Skin of body (tissue), 3 donors: ENCODE measurements at places on chromosomes 12 and 14. TPM values are rescaled to one million over a fixed set of nuclear protein-coding genes. Genes with fewer than 3 reads are reported as not detected.

DNA sequence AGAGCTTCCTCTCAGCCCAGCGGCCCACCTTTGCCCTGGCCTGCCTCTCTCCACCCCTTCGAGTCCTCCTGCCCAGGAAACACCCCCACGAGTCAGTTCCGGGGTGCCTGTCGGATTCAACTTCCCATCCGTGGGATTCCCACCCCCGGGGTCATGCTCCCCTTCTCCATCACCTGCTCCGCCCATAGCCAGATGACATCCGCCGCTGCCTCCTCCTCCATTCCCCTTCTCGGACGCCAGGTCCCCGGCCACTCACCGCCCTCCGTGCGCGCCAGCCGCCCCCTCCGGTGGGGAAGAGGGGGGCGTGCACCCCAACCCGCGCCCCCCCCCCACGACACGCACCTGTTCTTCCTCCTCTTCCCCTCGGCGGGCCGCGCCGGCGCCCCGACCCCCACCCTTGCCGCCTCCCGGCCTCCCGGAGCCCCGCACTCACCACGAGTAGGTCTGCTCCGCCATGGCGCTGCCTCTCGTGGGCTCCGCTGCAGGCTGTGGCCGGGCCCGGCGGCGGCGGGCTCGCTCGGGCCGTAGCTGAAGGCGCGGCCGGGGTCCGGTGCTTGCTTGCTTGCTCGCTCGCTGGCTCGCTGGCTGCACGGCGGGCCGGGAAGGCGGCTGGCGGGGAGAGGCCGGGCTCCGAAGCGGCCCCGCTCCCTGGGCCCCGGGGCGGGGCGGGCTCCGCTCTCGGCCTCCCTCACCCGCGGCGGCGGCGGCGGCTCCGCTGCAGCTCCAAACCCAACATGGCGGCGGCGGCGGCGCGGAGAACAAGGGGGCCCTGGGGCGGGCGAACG, 554 bp downstream of the SPPL3 start:
- no peak for DNase-seq

Gene PZP
- total RNA-seq = 0.20 TPM

Gene LRP1-AS
- total RNA-seq = not detected

Gene CLEC4A
- 4.7 TPM for total RNA-seq

DNA sequence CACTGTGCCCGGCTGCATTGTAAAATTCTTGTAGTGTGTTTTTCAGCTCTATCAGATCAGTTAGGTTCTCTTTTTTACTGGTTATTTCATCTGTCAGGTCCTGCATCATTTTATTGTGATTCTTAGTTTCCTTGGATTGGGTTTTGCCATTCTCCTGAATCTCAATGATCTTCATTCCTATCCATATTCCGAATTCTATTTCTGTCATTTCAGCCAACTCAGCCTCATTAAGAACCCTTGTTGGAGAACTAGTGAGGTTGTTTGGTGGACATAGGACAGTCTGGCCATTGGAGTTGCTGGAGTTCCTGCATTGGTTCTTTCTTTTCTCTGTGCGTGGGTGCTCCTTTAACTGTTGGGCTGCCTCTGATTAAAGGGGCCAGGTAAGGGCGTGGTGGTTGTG, 5.6 kb upstream of the C1S start:
- DNase-seq = no peak

Gene CHGA
- total RNA-seq = 0.69 TPM

- no peak for DNase-seq
Observed at GRCh38 chr12:5259523-5259922, 172.4 kb upstream of the NTF3 start.

GRCh38 chr12:58202933-58203718, 261.8 kb downstream of the ATP23 start:
- DNase-seq = peak; percentile 29

- DNase-seq = no peak
Observed at GRCh38 chr12:79371226-79371625, 319.5 kb downstream of the PAWR start.

Gene DLST
- 68.8 TPM for total RNA-seq

DNA sequence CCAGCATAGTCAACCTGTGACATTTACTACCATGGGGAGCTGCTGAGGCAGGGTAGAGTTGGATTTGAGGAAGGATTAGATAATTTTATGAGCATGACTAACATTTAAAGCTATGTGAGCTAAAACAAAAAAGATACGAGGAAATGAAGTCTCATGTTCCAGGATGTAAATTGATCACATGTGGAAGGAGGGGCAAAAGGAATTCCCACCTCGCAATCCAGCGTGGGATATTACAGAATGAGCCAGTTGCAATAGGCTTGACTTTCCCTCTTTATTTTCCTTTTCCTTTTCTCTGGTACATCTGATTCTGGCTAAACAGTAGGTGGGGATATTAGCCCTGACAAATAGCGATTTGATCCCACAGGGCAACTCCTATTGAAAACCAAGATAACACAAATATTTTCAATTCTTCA, 214.9 kb upstream of the HMGA2 start:
- DNase-seq = peak; percentile 13

DNA sequence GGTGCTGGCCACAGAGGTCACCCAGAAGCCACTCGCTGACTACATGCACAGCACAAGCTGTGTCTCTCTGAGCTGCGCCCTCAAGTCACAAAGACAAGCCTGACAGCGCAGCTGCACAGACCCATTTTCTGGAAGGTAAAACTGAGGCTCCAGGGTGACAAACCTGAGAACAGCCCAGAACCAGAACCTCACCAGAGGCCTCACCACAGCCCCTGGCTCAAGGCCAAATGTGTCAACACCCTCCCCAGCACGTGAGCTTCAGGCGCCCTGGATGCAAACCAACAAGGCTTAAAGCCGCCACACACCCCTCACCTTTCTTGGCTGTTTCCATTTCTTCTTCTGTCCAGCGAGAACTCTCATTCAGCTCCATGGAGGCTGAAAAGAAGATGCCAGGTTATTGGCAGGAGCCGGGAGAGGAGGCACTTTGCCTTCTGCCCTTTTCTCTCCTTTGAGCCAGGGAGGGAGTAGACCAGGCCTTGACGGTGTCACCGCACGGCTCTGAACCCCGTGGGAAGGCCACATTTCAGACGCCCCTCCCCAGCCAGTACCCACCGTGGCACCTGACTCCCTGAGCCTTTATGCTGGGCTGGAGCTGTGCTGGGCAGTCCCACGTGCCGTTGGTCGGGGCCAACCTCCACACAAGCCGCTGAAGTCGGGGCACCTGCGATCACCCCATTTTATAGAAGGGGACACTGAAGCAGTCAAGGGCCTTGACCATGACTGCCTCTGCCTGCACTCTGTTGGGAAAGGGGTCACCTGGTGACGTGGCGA, 103.1 kb downstream of the RFLNA start:
- no peak for DNase-seq

DNA sequence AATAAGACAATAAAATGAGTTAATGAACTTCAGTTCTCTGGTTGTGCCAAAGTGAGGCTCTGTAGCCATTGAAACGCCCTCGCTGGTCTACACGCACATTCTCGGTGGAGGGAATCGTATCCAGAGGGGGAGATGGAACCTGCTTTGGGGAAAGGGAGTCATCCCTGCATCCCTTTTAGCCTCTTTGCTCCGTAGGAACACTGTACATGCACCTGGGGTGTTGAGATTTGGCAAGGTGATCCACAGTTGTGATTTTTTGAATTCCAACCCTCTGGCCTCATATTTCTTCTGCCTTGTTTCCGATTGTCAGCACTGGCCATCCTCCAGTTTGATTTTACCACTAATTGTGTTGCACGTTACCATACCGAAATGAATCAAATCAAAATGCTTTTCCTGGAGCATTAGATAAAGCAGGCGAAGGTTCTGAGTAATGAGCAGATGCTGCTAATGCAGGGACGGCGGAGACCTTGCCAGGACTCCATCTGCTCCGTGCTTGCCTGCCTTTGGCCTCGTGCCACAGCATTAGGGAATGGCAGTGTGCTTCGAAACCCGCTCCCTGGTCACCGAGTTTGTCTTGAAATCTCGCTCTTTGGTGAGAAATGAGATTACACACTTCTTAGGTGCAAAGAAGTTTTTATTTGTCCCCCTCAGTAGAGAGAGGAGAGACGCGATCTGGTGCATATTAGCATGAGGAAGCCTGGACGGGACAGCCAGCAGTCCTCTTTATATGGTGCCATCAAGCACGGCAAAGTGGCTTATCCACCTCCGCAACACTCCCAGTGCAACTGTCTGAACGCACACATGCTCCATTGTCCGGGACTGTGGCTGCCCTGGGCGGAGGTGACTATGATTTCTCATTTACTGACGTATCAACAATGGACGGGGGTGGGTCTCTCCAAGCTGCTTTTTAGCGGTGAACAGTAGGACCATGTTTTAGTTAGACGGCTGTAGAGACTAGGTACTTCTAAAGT, 59.1 kb downstream of the FBXW8 start:
- no peak for DNase-seq

DNA sequence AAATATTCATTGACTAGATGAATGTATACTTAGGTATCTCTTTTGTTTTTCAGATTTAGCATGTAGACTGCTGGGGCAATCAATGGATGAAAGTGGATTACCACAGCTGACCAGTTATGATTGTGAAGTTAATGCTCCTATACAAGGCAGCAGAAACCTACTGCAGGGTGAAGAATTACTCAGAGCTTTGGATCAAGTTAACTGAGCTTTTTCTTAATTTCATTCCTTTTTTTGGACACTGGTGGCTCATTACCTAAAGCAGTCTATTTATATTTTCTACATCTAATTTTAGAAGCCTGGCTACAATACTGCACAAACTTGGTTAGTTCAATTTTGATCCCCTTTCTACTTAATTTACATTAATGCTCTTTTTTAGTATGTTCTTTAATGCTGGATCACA, 15.3 kb upstream of the SNAPC1 start:
- no peak for DNase-seq

GRCh38 chr12:68306564-68306963, 25.6 kb downstream of the MDM1 start:
- no peak for DNase-seq

DNA sequence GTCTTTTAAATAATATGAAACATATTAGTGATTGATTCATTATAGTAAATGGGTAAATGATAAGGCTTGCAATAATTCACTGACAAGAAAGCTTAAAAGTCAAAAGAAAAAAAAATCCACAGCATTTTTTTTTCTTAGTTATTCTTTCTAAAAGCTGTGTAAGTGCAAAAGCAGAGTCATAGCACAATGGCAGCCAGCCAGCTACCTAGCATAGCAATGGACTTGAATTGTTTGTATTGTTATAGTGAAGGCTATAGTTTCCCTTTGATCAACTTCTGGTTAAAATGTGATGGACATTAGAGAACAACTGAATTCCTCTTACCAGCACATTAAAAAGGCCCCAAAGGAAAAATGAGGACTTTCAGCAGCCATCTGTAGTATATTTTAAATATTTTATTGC, 232.1 kb downstream of the NAV3 start:
- no peak for DNase-seq

Gene WNT5B
- total RNA-seq = 22.7 TPM

DNA sequence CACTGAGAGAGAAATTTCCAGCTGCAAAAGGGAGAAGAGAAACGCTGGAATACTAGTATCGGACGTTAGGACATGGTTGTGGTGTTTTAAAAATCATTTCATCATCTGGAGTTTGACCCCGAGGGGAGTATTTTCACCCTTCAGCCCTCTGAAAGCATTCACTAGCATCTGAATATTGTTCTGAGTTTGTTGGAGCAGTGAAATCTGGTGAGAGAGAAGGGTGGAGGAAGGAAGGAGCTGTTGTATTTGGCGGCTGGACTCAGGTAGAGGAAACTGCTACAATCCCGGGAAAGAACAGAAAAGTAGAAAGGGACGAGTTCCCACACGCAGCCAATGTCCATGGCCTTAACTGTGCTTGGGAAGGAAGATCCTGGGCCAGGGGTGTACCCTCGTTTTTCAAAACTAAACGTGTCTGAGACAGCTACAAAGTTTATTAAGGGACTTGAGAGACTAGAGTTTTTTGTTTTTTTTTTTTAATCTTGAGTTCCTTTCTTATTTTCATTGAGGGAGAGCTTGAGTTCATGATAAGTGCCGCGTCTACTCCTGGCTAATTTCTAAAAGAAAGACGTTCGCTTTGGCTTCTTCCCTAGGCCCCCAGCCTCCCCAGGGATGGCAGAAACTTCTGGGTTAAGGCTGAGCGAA, 896 bp upstream of the CDKN1B start:
- DNase-seq = peak; percentile 67

Gene PLEKHG7
- total RNA-seq = not detected

Gene PRPH
- 0.99 TPM for total RNA-seq

Gene PITPNM2
- 4.3 TPM for total RNA-seq

DNA sequence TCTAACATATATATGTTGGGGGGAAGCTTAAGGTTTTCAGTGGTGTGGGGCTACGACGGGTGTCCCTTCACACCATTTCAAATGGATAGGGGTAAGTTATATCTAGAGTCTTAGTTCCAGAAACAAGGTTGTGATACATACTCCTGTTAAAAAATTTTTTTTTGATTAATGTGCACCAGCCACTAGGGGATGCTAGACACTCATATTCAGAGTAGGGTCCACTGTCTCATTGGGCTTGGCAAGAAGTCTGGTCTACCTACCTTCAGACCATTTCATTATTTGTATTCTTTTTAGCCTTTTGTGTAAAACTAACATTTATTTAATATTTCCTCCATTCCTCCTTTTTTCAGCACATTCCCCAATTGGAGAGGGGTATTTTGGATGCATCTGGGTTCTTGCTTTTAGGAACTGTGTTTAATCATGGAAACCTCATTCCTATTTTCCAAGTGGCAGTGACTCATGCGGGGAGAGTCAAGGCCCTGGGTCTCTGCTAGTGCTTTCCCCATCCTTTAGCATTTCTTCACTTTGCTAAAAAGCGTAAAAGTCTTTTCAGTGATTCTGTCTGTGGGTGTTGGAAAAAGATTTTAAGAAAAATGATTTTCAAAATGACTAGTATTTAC, 33.4 kb downstream of the ANO4 start:
- DNase-seq = no peak

Gene LGMN
- 86.2 TPM for total RNA-seq

DNA sequence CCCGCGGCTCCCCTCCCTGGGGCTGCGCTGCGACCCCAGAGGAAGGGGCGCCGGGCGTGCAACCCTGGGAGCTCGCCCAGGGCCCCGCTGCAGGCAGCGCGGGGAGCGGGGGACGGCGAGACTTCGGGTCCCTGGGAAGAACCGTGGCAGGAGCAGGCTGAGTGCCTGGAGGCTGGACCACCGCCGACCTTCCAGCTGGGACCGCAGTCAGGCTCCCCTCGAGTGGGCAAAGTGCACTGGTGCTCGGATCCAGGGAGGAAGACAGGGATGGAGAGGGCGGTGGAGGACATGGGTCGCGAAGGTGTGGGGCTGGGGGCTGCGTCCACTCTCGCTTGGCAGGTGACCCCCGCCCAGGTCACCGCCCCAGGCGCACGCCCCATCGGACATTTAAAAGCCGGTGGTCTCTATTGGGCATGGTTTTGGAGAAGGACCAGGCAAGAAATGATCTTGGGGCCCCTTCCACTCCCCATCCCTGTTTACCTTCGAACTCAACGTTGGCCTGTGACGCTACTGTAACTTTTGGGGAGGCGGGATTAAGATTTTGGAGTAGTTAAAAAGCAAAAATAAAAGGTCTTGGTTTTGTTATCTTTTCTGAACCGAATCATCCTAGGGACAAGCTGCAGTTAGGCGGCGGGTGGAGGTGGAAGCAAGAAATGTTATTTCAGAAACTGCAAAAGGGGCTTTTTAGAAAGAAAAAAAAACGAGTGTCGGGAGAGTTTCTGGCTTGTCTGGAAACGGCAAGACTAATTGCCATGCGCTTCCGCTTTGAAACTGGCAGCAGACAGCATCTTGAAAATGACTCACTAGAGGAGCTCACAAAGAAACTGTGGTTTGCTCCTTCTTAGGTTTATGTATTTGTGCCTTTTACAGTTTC, 1.0 kb downstream of the ELK3 start:
- peak; percentile 69 for DNase-seq

Gene SPTLC2
- total RNA-seq = 23.1 TPM
